ENCODE measurements at places on chromosomes 1 and 21.

- DNase-seq: no peak
Measured at GRCh38 chr1:31708324-31708723, 4.5 kb upstream of the COL16A1 start.

GRCh38 chr1:70142075-70142474 is 63.3 kb downstream of the LRRC40 start:
- peak; percentile 4 for DNase-seq

- no peak for DNase-seq
Measured at GRCh38 chr1:40076895-40077312, 20.1 kb downstream of the PPT1 start.

- no peak for DNase-seq
Measured at GRCh38 chr1:172766462-172766861, 107.6 kb downstream of the FASLG start.

DNA sequence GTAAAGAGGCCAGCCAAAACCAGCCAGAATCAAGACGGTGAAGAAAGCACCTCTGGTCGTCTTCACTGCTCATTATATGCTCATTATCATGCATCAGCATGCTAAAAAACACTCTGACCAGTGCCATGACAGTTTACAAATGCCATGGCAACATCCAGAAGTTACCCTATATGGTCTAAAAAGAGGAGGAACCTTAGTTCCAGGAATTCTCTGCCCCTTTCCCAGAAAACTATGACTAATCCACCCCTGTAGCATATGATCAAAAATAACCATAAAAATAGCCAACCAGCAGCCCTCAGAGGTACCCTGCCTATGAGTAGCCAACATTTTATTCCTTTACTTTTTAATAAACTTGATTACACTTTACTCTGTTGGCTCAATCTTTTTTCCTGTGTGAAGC is 34.2 kb upstream of the PBX1 start:
- no peak for DNase-seq

DNA sequence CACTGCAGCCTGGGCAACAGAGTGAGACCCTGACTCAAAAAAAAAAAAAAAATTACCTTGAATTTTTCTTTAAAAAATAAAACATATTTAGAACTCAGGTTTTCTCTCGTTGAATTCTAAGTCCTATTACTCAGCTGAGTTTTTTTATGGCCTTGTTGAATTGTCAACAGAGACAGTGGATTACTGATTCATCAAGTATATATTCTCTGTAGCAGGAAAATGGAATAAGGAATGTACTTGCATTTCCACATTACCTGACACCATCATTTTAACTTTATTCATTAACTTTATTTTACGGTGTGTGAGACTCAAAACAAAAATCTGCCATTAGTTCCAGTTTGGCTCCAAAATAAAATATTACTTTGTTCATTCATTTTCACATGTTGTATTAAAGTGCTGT is 53.8 kb upstream of the APP start:
- no peak for DNase-seq

DNA sequence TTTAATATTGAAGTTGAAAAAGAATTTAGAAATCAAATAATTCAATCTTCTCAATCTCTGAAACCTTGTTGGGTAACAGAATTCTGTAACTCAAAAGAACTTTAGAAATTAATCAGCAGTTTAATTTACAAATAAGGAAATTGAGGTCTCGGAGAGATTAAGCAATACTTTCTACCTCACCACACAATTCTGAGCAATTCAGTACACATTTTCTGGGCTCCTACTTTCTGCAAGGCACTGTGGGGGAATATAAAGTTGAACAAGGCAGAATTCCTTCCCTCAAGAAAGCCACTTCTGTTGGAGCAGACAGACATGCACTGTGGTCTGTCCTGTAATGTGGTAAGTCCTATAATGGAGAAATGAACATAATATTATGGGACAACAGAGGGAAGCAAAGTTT is 47.7 kb downstream of the MEF2D start:
- DNase-seq: no peak

DNA sequence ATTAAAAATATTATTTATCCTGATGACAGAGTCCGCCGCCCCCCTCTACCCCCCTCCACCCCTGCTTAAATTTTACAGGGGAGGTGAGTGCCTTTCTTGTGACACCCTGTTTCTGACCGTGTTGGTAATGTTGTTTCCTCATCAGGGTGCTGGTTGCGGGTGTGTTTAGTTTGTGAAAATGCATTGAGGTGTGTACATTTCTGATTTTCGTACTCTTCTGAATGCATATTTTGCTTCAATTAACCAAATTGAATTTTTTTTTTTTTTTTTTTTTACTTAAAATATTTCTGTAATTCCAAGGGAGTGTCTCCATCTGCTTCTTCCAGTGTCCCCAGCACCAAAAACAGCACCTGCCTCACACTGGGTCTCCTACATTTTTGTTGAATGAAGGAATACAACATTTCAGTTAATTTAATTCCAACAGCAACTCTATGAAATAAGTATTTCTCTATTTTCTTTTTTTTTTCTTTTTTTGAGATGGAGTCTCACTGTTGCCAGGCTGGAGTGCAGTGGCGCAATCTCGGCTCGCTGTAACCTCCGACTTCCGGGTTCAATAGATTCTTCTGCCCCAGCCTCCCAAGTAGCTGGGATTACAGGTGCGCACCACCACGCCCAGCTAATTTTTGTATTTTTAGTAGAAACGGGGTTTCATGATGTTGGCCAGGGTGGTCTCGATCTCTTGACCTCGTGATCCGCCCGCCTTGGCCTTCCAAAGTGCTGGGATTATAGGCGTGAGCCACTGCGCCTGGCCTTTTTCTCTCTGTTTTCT is 5.6 kb upstream of the SLC2A1 start:
- no peak for DNase-seq

DNA sequence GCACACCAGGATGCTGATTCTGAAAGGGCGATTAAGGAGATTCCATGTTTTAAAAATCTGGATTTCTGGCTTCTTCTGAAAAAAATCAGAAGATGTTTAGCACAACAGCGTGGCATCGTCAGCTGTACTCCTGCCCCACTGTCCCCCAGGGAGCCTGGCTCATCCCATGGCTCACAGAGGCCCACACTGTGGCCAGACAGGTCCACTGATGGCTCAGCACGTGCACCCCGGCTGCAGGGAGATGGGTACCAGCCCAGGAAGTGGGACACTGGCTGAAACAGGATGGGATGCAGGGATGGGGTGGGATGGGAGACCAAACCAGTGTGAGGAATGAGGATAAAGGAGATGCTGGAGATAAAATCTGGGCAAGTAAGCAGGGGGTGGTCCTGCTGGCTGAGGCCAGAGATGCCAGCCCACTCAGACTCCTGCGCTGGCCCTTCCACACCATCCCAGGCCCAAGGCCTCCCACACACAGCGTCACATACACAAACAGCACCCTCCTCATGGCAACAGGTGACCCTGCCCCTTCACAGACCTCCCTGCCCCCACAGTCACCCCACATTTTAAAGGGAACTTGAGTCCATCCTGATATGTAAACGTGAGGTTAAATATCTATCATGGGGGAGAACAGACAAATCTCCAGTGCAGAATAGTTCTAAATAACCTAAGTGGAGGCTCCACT is 23.9 kb upstream of the SAMD11 start:
- no peak for DNase-seq

DNA sequence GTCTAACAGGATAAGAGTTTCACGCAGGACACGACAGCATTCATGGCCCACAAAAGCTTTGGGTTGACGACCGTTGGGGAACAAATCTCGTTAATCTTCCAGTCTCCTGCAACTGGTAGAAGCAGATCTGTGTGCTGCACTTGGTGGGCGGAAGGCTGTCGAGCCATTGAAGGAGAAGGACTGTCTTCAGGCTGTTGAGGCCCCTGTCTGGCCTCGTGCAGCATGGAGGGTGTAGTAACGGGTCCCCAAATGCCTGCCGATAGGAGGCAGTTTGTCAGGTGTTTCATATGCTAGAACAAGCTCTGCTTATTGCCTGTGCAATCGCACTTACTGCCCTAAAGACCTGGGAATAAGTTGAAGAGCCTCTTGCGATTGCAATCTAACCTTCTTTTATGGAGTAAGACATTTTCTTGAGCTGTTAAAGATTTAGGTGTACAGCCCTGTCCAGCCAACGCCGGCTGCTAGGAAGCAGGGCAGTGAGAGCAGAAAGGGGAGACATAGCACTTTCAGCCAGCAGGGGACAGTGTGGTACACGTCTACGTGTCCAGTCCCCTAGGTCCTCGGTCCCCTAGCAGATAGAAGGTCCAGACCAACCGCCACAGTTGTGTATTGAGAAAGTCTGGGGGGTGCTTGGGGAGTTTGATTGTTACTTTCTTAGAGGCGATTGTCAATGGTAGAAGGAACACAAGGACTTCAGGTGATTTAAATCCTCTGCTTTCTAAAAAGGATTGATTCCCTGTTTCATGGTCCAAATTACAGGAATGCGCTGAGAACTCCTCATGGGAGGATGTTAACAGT is 102.3 kb upstream of the TMPRSS2 start:
- peak; percentile 58 for DNase-seq

DNA sequence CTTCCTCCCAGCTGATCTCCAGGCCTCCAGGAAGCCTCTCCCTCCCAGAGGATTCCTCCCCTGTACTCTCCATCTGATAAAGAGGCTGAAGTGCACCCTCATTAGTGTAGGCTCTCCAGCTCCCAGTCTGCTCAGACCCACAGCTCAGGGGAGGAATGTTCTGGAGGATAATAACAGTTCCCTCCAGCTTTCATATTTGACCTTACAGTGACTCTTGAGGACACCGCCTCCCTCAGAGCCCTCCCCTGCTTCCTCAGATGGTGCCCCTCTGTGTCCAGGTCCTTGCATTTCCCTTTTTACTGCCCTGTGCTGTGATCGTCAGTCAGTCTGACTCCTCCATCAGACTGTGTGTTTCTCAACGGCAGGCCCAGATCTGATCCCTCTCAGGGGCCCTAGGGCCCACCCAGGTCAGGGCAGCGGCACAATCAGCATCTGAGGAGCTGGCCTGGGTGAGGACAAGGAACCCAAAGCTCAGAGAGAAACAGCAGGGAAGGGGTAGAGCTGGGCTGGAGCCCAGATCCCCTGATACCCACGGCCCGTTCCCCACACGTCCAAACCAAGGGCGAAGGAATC is 1.1 kb upstream of the SHISAL2A start:
- DNase-seq: peak; percentile 53

GRCh38 chr1:244782056-244782455 is 53.4 kb upstream of the COX20 start:
- DNase-seq: no peak

- DNase-seq: no peak
Measured at GRCh38 chr1:118204105-118204504, 19.1 kb upstream of the SPAG17 start.

DNA sequence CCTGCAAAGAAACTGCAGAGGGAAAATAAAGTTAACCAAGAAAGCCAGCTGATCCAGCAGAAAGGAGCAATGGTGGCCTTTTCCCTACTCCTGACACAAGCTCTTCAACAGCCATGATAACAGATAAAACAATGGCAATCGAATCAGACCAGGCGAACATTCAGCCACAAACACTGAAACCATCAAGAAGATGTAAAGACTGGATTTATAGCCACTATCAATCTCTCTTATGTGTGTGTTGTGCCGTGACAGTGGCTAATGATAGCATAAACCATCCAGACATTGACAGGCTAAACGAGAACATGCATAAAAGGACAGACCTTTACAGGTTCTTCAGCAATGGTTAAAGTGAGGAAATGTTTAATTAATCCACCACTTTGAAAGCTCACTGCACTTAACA is 78.1 kb upstream of the RAB4A start:
- no peak for DNase-seq

GRCh38 chr21:15809818-15810217 is 80.0 kb downstream of the USP25 start:
- peak; percentile 43 for DNase-seq

DNA sequence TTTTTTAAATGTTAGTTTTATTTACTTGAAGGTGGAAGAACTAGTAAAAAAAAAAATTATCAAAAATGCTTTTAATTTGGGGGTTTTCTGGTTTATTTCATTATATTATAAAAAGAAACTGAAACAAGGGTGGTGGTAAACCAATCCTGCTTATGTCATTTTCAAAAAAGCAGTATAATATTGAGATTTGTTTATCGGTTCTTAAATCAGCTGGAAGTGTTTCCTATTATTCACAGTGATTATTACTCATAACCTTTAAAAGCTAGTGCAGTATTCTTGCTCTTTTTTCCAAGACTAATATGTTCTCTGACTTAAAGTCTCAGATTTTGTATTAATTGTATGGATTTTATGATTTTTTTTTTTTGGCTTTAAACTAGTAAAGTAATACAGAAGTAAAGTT is 5.4 kb upstream of the LRRC40 start:
- DNase-seq: no peak

DNA sequence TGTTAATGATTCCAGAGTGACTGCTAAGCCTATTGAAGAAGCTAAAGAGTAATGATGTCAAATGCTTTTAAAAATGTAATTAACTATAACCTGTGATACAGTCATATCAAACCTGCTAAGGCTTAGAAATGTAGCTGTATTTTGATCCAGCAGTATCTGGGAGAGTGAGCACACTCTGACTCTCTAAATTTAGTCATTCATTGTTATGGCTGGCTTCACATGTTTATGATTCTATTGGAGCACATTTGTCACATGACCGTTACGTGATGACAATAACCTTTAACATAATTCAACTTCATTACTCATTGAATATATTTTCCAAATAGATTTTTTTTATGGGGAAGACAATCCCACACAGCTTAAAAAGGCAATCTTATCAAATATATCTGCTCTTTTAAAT is 587.1 kb downstream of the LMO4 start:
- DNase-seq: no peak

DNA sequence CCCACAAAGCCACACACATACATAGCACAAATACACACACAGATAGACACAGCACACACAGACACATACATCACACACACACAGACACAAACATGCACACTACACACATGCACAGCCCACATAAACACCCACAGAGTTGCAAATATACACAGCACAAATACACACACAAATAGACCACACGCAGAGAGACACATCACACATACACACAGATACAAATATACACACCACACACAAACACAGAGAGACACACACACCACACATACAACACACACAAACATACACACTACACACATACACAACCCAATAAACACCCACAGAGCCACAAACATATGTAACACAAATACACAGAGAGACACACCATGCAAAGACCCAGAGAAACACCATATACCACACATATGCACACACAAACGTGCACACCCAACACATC is 154.9 kb downstream of the GLUL start:
- DNase-seq: no peak
